Activated CD8-positive, alpha-beta memory T cell treated with anti-CD3 and anti-CD28 coated beads for 48 hours (primary cell): ENCODE measurements at places on chromosomes 2 and 18.

GRCh38 chr2:31893094-31893493 is 117.7 kb downstream of the MEMO1 start:
- no peak for DNase-seq

- DNase-seq = no peak
Observed at GRCh38 chr2:215626812-215627281, 191.0 kb upstream of the FN1 start.

GRCh38 chr18:56083523-56084287 is 495.7 kb upstream of the TCF4 start:
- no peak for DNase-seq

GRCh38 chr18:4844320-4844719 is 352.7 kb downstream of the AKAIN1 start:
- no peak for DNase-seq

- DNase-seq = no peak
Observed at GRCh38 chr2:8352989-8353388, 328.9 kb upstream of the ID2 start.

DNA sequence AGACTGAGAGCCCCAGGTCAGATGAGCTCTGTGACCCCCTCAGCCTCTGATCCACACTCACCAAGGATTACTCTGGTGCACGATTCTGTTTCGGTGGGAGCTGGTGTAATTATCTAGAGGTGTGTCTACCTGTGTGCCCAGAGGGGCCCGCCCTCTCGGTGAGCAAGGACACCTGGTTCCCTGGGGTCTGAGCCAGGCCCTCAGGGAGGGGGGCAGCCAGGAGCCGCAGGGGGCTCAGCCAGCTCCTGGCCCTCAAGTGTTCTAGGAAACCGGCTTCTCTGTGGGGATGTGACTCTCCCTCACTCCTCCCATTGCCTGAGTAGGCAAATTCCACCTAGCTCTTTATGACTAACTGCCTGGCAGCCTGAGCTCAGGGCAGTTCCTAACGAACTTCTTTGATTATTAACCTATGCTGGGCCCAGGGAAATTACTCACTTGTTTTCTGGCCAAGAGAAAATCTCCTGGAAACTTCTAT is 17.4 kb downstream of the AGAP1 start:
- DNase-seq = no peak

GRCh38 chr18:27793013-27793785 is 383.7 kb downstream of the CDH2 start:
- DNase-seq = no peak

- DNase-seq = no peak
Observed at GRCh38 chr2:229267080-229267479, 4.0 kb downstream of the PID1 start.

DNA sequence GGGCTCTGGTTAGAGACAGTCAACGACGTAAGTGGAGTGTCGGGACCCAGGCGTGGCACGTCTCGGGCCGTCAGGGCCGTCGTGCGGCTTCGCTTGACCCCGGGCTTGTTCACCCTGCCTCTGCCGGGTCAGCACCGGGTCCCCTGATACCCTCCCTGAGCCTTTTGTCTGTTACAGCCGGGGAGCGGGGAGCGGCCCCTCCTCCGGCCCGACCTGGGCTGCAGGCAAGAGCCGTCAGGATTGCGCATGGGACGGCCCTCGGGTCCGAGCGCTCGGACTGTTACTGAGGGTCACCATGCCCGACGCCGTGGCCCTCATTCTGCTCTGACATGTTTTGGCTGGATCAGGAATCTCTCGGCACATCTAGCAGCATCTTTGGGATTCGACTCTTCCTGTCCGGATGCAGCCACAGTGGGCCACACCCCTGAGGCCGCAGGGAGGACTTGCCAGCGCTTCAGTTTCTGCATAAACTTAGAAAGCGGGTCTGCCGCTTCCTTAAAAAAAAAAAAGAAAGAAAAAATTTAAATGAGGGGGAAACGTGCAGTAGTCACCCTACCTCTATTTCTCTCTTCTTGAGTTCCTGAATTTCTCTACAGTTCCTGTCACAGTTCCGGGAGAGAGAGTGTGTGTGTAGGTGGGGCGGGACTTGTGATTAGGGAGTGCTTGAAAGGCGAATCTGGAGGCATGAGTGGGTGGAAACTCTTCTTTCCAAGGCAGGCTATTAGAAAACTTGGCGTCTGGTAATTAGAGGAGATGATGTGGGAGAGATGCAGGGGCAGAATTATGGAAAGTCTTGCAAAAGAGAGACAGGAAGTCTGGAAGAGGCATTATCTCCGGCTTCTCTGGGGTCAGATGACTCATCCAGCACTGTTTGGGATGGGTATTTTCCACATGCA is 909 bp downstream of the TMEM87B start:
- DNase-seq = peak; percentile 35

GRCh38 chr2:182193291-182193690 is 207.6 kb downstream of the PPP1R1C start:
- DNase-seq = no peak

GRCh38 chr2:69582582-69583176 is 60.9 kb downstream of the AAK1 start:
- DNase-seq = no peak

- no peak for DNase-seq
Observed at GRCh38 chr2:60335533-60336237, 217.8 kb downstream of the BCL11A start.

GRCh38 chr2:145931781-145932395 is 1412.0 kb upstream of the ZEB2 start:
- no peak for DNase-seq

DNA sequence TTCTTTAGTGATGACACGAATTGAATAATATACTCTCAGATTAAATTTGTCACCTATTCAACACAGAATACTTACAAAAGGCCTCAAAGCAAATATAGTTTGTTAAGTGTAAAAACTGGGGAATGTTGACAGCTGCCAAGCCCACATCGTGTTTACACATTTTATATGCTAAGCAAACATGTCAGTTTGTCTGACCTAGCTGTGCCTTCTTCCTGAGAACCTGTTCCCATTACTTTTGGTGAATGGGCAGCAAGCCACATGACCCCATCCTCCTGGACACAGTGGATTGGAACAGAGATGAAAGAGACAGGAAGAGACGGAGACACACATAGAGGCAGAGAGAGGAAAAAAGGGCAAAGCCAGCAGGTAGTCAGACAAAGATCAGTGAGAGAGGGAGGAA is 22.9 kb upstream of the CUL3 start:
- DNase-seq = no peak

GRCh38 chr2:240736281-240737250 is 44.9 kb downstream of the AQP12A start:
- DNase-seq = no peak

DNA sequence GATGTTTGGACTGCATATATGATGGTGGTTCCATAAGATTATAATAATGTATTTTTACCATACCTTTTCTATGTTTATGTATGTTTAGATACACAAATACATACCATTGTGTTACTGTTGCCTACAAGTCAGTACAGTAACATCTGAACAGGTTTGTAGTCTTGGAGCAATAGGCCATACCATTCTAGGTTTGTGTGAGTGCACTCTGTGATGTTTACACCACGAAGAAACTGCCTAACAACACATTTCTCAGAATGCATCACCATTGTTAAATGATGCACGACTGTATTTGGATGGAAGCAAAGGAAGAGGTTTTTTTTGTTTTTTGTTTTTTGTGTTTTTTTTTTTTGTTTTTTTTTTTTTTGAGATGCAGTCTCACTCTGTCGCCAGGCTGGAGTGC is 9.5 kb downstream of the DUSP19 start:
- no peak for DNase-seq

DNA sequence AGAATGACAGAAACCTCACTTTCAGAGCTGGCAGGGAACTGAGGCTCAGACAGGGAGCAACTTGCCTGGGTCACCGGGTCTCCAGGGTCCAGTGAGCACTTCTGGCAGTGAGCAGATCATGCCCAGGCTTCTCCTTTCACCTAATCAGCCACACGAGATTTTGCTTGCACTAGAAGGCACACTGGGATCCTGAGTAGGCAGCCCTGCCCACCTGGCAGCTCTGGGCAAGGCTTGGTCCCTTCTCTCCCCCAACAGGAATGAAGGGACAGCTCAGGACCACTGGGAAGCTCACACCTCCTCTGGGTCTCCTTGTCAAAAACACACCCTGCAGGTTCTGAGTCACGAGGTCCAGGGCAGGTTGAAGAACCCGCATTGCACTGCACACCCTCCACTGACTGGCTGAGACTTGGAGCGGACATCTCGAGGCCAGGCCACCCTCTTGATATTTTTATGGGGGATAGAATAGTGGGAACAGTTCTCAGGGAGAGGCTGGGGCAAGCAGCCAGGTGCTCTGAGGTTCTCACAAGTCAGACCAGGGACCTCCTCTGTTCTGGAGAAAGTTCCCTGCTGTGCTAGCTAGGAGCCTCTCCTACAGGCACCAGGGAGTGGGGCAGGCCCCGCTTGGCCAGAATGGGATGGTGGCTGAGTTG is 5.7 kb downstream of the MAL start:
- no peak for DNase-seq
